ENCODE measurements at places on chromosomes 16 and 17. TPM values are rescaled to one million over a fixed set of nuclear protein-coding genes. Genes with fewer than 3 reads are reported as not detected.

Gene OR4D1
- total RNA-seq, result not detected

Gene ASGR1
- total RNA-seq, result 0.13 TPM

Gene CUEDC1
- 51.7 TPM for total RNA-seq

Gene SULT1A1
- 3.4 TPM for total RNA-seq

Gene JPH3
- total RNA-seq, result not detected

Gene MAP2K6
- total RNA-seq, result 0.16 TPM

Gene BANP
- 16.5 TPM for total RNA-seq

Gene NR1D1
- total RNA-seq, result 9.5 TPM

Gene ITGB3
- total RNA-seq, result 3.5 TPM

Gene SULT1A4
- total RNA-seq, result 0.32 TPM

Gene GTF3C1
- total RNA-seq, result 135 TPM

Gene NOXO1
- total RNA-seq, result 3.1 TPM
